ENCODE measurements at places on chromosomes 5 and 9. TPM values are rescaled to one million over a fixed set of nuclear protein-coding genes. Genes with fewer than 3 reads are reported as not detected.

CACFD1 gene
- 18.2 TPM for total RNA-seq

TEK gene
- total RNA-seq: 7.9 TPM

BRD3 gene
- total RNA-seq: 40.7 TPM

DNAH5 gene
- 0.56 TPM for total RNA-seq

WDR38 gene
- total RNA-seq: not detected

ANKDD1B gene
- total RNA-seq: 0.73 TPM

CEP72 gene
- total RNA-seq: 23.1 TPM

RNF183 gene
- total RNA-seq: not detected

RGS3 gene
- total RNA-seq: 24.3 TPM

CNTFR gene
- total RNA-seq: 1.9 TPM

SPACA9 gene
- 0.78 TPM for total RNA-seq

CYLC2 gene
- not detected for total RNA-seq

IL9 gene
- not detected for total RNA-seq

CRHBP gene
- total RNA-seq: not detected

LHX3 gene
- total RNA-seq: not detected

SIL1 gene
- total RNA-seq: 5.9 TPM

GLRA1 gene
- total RNA-seq: not detected

PCDHB2 gene
- 28.6 TPM for total RNA-seq

INSL6 gene
- total RNA-seq: not detected

RFX3 gene
- total RNA-seq: 22.1 TPM

SLC46A2 gene
- total RNA-seq: not detected

All from GM23338 (cell line).